Activated CD8-positive, alpha-beta memory T cell treated with anti-CD3 and anti-CD28 coated beads, Interleukin-2, amount 10 ng/mL, durations not matched to agents 7 days and 5 days (primary cell): ENCODE measurements at places on chromosomes 6 and 20. TPM values are rescaled to one million over a fixed set of nuclear protein-coding genes. Genes with fewer than 3 reads are reported as not detected.

- H3K27me3 ChIP-seq, result peaks cover 16% of the 10 kb centered on the region
- no peaks in the 10 kb centered on the region for H3K36me3 ChIP-seq
- H3K27ac ChIP-seq, result no peak overlapping the region
- DNase-seq, result no peak
- no peak overlapping the region for H3K4me3 ChIP-seq
Observed at GRCh38 chr6:2713473-2714110, 37.1 kb downstream of the MYLK4 start.

GRCh38 chr6:37382994-37383765, 29.4 kb downstream of the RNF8 start:
- no peak overlapping the region for H3K27ac ChIP-seq
- no peak for DNase-seq
- H3K4me1 ChIP-seq, result no peaks in the 10 kb centered on the region
- H3K36me3 ChIP-seq, result peaks cover 16% of the 10 kb centered on the region
- H3K27me3 ChIP-seq, result no peaks in the 10 kb centered on the region

DNA sequence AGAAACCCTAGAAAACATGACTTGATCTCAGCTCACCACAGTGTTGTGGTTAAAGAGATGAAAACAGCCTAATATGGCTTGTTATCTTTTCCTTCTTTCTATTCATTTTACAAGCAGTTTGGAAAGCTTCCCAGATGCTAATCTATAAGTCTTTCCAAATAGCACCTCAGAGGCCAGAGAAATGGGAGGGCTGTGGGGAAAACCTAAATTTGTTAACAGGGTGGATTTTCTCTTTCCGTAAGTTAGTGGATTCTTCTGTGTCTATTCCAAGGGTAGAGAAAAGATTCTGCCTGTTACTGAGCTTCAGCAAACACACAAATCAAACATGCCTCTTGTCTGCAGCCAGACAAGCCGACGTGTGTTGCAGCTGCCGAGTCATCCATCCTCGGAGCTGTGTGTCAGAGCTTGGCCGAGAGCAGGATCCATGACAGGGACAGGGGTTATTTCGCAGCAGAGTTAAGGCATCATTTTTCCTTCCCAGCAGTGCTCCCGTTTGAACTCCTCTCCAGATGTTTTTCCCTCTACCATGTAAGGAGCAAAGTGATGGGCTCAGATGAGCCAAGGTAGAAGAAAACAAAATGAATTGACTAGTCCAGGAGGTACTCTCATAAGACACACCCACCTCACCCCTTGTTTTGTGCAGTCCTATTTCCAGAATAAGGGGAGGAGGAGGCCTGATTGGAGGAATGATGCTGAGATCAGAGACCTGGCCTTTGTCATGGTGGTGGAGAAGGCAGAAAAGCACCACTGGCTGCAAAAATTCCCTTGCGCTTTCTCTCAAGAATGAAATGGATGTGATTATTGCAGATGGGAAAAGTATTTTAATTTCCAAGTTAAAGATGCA, 560.0 kb downstream of the C6orf118 start:
- H3K27me3 ChIP-seq, result no peaks in the 10 kb centered on the region
- no peaks in the 10 kb centered on the region for H3K4me1 ChIP-seq
- no peak overlapping the region for H3K4me3 ChIP-seq
- no peak overlapping the region for H3K27ac ChIP-seq

DNA sequence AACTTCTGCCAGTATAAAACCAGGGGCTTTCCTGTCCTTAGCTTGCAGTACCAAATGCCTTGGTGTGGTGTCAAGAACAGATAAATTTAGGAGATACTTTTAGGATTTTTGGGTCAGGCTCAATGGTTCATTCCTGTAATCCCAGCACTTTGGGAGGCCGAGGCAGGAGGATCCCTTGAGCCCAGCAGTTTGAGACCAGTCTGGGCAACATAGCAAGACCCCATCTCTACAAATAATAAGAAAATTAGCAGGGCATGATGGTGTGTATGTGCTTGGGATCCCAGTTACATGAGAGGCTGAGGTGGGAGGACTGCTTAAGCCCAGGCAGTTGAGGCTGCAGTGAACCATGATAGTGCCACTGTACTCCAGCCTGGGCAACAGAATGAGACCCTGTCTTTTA, 3.2 kb upstream of the ZBTB12 start:
- no peaks in the 10 kb centered on the region for H3K36me3 ChIP-seq
- no peak for DNase-seq
- no peak overlapping the region for H3K27ac ChIP-seq

DNA sequence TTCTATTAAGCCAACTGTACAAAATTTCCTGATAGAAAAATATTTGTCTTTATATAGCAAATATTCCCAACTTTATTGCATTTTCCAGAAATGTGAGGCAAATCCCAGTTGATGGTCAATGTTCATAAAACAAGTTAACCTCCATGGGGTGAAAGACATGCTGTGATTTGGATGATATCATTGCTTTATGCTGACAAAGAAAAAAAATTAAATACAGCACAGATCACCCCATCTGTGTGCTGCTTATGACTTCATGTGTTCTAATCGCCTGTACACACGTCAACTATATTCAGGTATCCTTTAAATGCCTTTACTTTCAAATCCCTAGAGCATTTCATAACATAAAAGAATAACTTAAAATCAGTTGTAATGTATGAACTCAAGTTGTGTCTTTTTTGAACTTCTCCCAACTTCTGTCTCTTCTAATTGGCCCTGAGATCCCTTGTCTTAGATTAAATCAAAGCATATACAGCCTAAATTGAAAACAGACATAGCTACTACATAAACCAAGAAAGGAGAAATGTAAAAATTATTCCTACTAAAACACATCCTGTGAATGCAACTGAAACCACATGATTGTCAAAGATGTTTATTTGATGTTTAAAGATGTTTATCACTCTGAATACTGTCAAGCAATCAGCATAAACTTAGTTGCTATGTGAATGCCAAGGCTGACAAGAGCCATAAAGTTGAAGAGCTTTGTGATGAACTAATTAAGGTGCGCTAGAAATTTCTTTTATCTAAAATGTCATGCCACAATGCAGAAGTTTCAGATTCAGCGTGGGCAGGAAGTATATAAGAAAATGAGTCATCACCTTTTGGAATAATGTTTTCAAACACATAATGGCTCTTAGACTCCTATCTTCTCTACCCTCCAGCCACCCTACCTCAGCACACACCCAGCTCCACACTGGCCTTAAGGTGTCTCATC, 68.7 kb downstream of the FILIP1 start:
- H3K4me3 ChIP-seq, result no peak overlapping the region
- no peak overlapping the region for H3K27ac ChIP-seq
- H3K27me3 ChIP-seq, result peaks cover 13% of the 10 kb centered on the region
- H3K36me3 ChIP-seq, result no peaks in the 10 kb centered on the region

- no peak for DNase-seq
- H3K27ac ChIP-seq, result no peak overlapping the region
- H3K4me1 ChIP-seq, result no peaks in the 10 kb centered on the region
- H3K4me3 ChIP-seq, result no peak overlapping the region
- no peaks in the 10 kb centered on the region for H3K36me3 ChIP-seq
Observed at GRCh38 chr6:56291302-56291917, 44.0 kb upstream of the COL21A1 start.

DNA sequence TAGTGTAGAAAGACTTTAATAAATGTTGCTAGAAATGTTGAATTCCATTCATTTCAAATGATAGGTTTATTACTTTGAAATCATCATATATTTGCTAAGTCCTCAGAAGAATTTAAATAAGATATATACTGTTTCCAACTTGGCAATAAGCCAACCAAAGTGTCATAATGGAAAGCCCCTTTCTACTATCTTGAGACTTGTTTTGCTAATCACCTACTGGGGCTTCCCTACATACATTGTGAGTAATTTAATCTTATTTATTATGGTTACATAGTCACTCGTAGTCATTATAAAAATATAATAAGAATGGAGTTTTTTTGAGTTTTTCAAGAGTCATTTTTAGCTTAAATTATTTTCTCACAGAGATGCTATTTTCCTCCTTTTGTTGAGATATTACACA, 20.7 kb downstream of the COL19A1 start:
- DNase-seq, result no peak
- no peaks in the 10 kb centered on the region for H3K4me1 ChIP-seq
- H3K27me3 ChIP-seq, result peaks cover 4% of the 10 kb centered on the region
- no peak overlapping the region for H3K4me3 ChIP-seq

The POM121L2 gene
- not detected for total RNA-seq

The PRDM13 gene
- total RNA-seq, result 0.14 TPM

The PKHD1 gene
- not detected for total RNA-seq

The ALDH5A1 gene
- 3.7 TPM for total RNA-seq

The ALDH8A1 gene
- total RNA-seq, result 2.5 TPM
